ENCODE measurements at places on chromosomes 11 and 22.

- DNase-seq, result no peak
These were observed 73.0 kb downstream of the OSBP2 start for GRCh38 chr22:30767661-30768060.

- DNase-seq, result no peak
These were observed 1.3 kb downstream of the EHBP1L1 start for GRCh38 chr11:65576867-65577755.

GRCh38 chr11:113242767-113243397, 71.5 kb upstream of the TTC12 start:
- no peak for DNase-seq

- no peak for DNase-seq
These were observed 438.9 kb downstream of the TBC1D22A start for GRCh38 chr22:47201186-47201995.

GRCh38 chr11:133951327-133952198, 5.2 kb downstream of the IGSF9B start:
- no peak for DNase-seq

Data from NCI-H748 treated with DMSO at 0.1 percent for 48 hours (cell line).